ENCODE measurements at places on chromosomes 5 and 9.

DNA sequence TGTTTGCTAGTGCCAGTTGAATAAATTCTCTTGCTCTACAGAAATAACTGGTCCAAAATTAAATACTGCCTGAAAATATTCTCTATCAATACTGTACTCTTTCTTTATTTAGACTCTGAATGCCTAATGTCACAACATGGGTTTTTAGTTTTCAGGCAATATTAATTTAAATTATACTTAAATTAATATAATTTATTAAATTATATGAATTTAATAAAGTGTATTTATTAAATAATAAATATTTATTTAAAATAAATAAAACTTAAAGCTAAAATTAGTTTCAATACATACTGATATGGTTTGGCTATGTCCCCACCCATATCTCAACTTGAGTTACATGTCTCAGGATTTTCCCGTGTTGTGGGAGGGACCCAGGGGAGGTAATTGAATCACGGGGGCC lies 146.0 kb downstream of the PRR16 start:
- DNase-seq, result no peak

GRCh38 chr5:104305602-104306001 lies 743.0 kb upstream of the NUDT12 start:
- DNase-seq, result no peak

DNA sequence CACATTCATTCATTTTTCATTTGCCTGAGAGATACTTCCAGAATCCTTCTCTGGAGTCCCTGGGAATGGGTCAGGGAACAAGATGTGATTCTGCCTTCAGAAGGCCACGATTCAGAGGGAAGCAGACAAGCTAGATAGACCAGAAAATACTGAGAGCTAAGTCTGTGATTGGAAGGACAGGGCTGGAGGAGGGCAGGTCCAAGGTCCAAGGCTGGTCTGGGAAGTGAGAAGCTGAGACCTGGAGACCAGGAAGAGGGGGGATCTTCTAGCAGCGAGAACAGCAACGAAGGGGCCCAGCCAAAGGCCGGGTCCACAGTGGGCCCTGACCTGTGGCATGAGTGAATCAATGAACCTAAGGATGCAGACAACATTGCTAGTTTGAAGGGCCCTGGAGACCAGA lies 4.1 kb upstream of the IER5L start:
- DNase-seq, result no peak

GRCh38 chr9:79824265-79824664 lies 252.5 kb downstream of the TLE4 start:
- DNase-seq, result no peak

DNA sequence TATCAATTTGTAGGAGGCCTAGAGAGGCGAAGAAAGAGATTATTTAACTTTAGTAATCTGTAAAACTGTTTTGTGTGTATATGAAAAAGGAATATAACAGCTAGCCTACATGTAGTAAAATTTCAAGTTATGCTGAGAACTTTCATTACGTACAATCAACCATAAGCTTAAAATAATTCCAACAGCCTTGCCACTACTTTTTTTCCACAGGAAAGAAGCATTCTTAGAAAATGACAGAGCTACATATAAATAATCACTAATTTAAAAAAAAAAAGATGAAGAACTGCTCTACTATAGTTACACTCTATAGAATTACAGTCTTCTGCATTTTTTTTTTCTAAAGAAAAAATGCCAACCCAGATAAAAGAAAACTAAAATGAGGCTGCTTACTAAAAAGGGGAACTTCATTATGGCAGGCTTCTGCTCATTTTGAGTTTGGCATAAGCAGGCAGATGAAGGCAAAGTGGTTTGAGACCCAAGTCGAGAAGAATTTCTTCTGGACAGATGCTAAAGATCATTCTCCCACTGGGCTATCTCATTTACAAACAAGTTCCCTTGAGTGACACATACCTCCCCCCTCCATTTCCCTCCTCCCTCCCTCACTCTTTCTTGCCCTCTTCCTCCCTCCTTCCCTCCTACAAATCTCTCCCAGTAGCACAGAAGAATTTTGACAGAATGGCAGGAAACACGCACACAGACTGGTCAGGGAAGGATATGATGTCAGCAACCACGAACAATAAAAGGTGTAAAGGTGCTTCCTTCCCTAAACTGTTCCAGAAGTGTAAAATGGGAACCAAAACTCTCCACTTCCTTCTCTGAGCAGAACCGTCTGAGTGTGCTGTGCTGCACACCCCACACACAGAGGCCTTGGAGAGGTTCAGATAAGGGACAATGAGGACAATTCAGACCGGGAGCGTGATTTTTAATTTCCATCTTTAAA lies 56.1 kb downstream of the MEF2C start:
- peak; percentile 24 for DNase-seq

DNA sequence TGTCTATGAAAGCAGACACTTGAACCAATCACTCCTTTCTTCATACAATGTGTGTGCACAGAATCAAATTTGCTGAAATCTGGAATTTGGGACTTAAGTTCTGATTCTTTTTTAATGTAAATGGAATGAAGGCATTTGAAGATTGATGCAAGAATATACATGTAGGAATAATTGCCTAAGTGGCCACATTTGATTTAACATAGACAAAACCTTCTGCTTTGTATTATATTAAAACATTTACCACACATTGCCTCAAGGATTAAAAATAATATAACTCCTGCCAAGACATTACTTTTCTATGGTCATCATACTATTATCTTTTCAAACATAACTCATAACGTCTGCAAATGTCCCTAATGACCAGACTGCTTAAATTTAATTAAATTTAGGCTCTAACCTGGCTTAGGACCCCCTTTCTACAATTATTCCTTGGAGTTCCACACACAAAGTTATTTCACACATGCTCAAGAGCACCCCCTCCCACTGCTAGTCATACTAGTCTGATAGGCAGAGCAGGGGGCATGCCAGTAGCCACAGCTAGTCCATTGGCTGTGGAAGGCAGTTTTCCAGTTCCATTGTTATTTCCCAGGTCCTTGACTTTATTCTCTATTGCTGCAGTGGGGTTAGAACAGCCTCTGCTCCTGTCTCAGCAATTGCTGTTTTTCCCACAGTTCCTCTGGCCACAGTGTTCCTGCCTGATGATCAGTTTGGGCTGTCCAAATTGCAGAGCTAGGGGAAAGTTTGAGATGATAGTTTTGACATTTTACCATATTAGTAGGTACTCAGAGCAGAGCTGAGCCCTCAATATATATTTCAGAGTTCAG lies 360.6 kb upstream of the GRAMD2B start:
- no peak for DNase-seq

DNA sequence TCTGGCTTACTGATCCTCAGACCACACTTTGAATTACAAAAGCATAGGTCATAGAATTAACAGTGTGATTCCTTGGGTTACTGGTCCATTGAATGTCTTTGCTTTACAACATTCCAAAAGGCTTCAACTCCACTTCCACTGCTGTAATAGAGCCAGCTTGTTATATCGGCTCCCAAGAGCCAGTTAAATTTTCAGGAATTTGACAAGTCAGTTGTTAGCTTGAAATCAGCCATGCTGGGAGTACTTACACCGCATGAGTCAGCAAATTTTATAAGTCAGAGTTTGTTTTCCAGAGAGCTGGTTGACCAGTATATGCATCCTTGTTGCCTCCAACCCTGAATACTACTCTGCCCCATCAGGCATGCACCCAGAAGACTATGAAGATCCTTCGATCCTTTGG lies 73.1 kb downstream of the FOXB2 start:
- DNase-seq, result no peak

GRCh38 chr5:53337827-53338226 lies 142.6 kb upstream of the FST start:
- no peak for DNase-seq

- DNase-seq, result no peak
These were observed 4.6 kb upstream of the FCN1 start for GRCh38 chr9:134922066-134922931.

DNA sequence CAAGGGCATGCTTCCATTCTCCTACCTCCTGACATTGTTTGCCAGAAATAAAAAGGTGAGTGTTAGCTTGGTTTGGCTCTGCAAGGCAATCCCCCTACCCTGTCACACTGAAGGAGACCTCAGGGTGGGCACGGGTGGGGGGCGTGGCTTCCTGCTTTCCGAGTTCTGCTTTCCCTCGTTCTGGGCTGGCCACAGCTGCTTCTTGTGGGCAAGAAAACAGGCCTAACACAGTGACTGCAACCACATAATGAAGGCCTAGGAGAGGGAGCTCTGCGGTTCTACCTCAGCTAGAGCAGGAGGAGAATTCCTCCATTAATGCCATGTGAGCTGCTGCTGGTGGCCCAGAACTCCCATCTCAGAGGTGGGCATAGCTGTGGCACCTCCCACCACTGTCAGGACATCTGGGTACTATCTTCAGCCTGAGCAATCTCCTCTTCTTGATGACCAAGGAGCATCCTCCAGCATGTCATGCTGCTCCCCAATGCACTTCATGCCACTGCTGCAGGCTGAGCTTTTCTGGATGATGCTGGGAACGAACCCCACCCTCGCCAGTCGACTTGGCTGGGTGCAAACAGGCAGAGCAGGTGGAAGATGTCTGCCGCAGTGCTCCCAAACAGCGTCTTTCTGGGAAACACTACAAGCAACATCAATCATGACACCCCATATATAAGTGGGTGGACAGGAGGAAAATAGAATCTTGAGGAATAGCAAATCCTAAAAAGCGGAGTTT lies 139.5 kb upstream of the RAPGEF1 start:
- DNase-seq, result no peak

DNA sequence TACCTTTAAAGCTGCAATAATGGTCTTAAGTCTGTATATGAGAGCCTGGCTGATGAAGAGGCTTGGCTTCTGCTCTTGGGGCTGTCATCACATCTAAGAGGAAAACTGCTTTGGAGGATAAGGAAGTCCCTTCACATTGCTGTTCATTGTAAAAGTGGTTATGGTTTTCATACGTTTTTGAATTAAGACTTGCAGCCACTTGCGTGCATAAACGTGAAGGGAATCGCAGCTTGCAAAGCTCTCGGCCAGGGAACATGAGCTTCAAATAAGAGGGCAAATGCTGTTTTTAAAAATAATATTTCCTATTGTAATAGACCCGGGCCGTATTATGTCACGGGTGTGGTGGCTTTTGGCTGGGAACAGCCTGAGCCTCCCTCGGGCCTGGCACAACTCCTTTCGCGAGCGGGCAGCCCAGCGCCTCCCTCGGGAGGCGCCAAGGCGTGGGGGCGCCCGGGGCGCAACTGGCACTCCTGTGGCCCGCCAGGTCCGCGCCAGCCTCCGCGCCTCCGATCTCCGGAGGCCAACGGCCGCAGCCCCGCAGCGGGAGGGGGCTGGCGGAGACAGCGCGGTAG lies 538 bp upstream of the ARHGEF28 start:
- DNase-seq, result no peak

DNA sequence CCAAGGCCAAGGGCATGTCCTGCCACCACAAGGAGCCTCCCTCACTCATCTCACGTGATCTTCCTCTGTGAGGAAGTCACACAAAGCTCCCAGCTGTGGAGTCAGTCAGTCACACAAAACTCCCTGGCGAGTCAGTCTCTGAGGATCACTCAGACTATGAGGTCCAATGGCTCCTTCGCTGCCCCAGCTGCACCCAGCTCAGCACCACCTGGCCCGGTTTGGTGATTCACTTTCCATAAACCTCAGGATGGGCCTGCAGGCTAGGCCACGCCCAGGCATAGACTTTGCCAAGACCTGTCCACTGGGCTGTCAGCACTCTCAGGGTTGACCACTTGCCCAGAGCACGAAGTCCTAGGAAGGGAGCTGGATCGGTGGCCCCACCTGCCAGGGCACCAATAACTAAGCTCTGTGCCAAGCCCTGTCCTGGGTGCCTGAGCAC lies 233.8 kb downstream of the HSPA4 start:
- DNase-seq, result no peak

DNA sequence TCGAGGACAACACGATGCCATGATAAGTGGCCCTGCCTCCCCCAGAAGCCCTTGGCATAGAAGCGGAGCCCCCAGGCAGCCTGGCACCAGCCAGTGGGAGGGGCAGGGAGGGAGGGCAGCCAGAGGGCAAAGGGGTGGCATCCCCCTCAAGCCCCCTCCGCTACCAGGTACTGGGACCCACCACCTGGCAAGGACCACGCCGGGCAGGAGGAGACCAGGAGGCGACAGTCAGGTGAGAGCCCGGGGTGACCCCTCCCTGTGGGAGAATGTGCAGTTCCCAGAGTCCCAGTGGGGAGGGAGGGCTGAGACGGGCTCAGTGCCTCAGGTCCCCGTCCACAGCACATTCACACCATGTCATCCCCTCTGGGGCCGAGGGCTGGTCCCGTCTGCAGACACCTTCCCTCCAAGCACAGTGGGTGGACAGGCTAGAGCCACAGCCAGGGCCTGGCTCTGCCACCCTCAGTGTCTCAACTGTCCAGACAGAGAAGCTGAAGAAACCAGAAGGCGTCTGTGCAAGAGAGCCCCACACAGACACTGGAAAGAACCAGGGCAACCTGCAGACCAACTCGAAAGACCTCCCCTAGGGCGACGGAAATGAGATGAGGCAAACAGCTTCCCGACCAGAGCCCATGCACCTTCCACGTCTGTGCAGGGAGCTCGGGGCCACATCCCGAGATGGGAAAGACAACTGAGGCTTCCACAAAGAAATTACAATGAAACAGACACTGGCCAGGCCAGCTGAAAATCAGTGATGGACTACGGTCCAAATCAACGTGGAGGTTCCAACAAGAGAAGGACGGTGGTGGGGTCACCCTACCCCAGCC lies 11.1 kb downstream of the BRD3 start:
- DNase-seq, result peak; percentile 1

DNA sequence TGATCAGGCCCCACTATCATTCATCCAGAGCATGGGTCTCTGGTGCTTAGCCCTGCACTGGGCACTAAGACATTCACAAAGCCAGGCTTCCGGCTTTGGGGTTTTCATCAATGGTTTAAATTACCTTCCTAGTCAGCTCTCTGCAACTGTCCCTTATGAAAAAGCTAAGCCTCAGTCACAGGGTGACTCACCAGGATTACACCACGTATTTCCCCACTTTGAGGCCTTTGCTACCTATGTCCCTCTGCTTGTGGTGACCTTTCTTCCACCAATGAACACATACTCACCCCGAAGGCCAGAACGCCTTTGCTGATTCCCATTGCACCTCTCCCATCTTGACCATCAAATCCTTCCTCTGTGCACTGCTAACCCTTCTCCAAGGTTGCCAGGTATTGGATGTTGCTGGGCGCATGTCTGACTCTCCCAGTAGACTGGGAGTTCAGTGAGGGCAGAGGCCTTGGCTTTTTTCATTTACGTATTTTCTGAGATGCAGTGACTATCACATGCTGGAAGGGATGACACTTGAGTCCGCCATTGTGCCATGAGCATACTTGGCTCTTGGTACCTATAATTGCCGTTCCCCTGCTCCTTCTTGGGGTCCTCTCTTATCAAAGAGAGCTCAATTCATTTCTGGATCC lies 58.7 kb upstream of the TNFSF8 start:
- DNase-seq, result peak; percentile 43

- DNase-seq, result no peak
These were observed 45.0 kb upstream of the NR5A1 start for GRCh38 chr9:124552273-124552605.

Data from stimulated activated naive CD8-positive, alpha-beta T cell treated with anti-CD3 and anti-CD28 coated beads, Interleukin-15, Interleukin-2, amounts not matched to agents 100 U/mL and 50 U/mL, for 24 hours (primary cell).